Panc1 (cell line): ENCODE measurements at places on chromosomes 5 and 9. TPM values are rescaled to one million over a fixed set of nuclear protein-coding genes. Genes with fewer than 3 reads are reported as not detected.

DNA sequence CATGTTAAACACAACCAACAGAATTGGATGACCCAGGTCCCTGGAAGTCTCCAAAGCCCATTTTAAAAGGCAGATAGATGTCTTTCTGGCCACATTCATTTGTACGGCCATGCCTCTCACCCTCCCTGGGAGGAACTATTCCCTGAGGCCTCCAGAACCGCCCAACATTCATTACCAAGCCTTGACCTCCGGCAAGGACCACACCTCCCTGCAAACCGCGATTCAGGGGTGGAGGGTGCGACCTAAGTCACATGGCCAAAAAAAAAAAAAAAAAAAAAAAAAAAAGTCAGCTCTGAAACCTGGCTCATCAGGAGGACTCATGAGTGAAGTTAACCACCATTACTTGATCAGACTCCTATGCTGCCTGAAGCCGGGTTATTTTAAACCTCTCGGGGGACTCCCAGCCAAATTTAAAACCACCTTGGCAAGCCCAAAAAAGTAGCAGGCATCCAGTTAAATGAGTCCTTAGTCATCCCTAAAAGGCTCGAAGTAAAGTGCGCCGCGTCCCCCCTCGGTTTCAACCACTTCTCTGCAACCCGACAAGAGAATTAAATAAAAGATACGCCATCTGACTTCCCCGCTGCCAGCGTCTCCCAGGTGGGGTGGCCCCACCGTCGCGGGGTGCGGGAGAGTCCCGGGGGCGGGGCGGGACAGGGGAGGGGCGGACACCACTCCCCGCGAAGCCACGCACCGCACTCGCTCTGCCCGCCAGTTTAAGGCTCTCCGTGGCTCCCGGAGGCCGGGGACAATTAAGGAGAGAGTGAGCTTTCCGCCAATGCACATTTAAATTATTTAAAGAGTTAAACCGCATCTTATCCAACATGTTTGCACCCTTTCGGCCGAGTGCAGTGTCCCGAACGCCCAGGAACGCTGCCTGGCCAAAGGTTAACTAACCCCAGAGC lies 2.3 kb downstream of the KLF9 start:
- peak overlapping the region; percentile 71; the same call in 1 of the 2 replicates for H3K27ac ChIP-seq
- peak overlapping the region; percentile 54 for H3K4me3 ChIP-seq
- no peaks in the 10 kb centered on the region for H3K27me3 ChIP-seq
- DNase-seq, result no peak
- 0 out of 2 replicates have a peak, but pooled peaks cover 3% of the 10 kb centered on the region for H3K4me1 ChIP-seq

DNA sequence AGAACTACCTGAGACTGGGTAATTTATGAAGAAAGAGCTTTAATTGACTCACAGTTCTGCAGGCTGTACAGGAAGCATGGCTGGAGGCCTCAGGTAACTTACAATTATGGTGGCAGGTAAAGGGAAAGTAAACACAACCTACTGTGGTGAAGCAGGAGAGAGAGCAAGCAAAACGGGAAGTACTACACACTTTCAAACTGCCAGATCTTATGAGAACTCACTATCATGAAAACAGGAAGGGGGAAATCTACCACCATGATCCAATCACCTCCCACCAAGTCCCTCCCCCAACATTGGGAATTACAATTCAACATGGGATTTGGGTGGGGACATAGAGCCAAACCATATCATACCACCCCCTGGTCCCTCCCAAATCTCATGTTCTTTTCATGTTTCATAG lies 58.7 kb upstream of the GPR151 start:
- H3K27ac ChIP-seq, result no peak overlapping the region
- no peaks in the 10 kb centered on the region for H3K36me3 ChIP-seq
- H3K27me3 ChIP-seq, result no peaks in the 10 kb centered on the region
- H3K4me1 ChIP-seq, result no peaks in the 10 kb centered on the region

DNA sequence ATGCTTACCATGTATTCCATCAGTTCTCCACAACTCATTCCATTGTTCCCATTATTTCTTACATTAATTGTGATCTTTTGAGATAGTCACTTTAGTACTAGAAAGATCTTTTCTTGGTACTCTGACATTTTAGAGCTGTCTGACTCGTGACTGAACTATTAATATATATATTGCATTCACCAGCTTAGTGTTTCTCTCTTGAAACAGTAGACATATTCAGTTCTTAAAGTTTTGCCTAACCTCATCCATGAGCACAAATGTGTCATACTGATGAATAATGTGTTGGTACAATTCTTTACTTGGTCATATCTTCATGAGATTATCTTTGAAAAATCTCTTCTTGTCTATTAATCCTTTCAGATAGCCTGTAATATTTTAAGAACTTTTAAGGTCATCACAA lies 74.3 kb downstream of the NLN start:
- no peak overlapping the region for H3K27ac ChIP-seq
- no peak overlapping the region for H3K4me3 ChIP-seq
- no peak for DNase-seq
- H3K4me1 ChIP-seq, result no peaks in the 10 kb centered on the region
- H3K36me3 ChIP-seq, result no peaks in the 10 kb centered on the region
- no peaks in the 10 kb centered on the region for H3K27me3 ChIP-seq

DNA sequence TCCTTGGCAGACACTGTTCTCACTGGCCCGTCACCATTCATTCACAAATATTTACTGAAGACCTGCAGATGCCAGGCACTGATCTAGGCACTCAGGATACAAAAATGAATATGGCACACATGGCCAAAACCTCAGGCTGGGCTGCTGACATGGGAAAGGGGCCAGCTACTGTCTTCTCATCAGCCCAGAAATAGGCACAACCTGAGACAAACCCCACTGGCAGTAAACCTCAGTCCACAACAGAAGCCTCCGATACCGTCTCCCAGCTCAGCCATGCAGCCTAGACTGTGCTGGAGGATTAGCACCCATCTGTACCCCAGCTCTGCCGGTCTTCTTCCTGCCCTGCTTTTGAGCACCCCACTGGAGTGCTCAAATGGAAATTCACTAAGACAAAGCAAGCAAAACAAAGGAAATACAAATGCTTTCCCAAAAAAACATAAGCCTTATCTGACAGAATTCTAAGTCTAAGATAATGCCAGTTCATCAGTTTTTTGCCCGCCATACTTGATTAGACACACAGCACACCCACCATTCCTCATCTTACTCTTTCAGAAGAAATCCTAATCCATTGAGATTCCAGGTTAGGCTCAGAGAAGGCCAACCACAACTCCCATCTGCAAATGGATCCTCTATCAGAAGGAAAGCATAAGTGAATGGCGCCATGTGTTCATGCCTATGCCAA lies 8.2 kb downstream of the P4HA2 start:
- H3K4me3 ChIP-seq, result no peak overlapping the region
- DNase-seq, result no peak
- H3K4me1 ChIP-seq, result no peaks in the 10 kb centered on the region
- H3K27me3 ChIP-seq, result no peaks in the 10 kb centered on the region
- H3K36me3 ChIP-seq, result no peaks in the 10 kb centered on the region

GRCh38 chr9:7180247-7180646 lies 422.5 kb downstream of the KDM4C start:
- no peaks in the 10 kb centered on the region for H3K27me3 ChIP-seq
- H3K4me3 ChIP-seq, result no peak overlapping the region
- DNase-seq, result no peak
- no peaks in the 10 kb centered on the region for H3K36me3 ChIP-seq
- H3K27ac ChIP-seq, result no peak overlapping the region

- H3K4me3 ChIP-seq, result no peak overlapping the region
- peaks cover 41% of the 10 kb centered on the region for H3K4me1 ChIP-seq
- H3K36me3 ChIP-seq, result no peaks in the 10 kb centered on the region
- no peak for DNase-seq
- H3K27ac ChIP-seq, result peak overlapping the region; percentile 42
Observed at GRCh38 chr5:1118738-1119137, 6.9 kb upstream of the SLC12A7 start.

GRCh38 chr5:132485641-132486317 lies 4.8 kb downstream of the IRF1 start:
- no peak overlapping the region for H3K27ac ChIP-seq
- DNase-seq, result no peak
- no peak overlapping the region for H3K4me3 ChIP-seq
- no peaks in the 10 kb centered on the region for H3K27me3 ChIP-seq
- H3K36me3 ChIP-seq, result peaks cover 6% of the 10 kb centered on the region
- H3K4me1 ChIP-seq, result peaks cover 10% of the 10 kb centered on the region

DNA sequence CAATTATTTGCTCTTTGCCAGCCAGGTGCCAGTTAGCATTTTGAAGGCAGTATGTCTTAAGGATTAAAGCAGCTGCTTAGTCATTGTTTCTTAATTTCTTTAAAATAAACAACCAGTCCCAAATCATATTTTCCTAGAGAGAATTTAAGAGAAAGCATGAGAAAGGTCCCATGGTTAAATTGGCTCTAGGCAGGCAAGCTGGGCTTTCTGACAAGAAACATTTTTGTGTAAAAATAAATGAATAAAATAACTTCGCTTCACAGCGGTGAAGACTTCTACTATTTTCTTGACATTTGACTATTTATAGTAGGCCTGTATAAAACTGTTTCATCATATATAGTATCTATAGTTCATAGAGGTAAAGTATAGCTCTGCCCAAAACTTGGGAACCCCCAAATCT lies 617.7 kb upstream of the C9orf72 start:
- no peak overlapping the region for H3K27ac ChIP-seq
- no peak overlapping the region for H3K4me3 ChIP-seq
- no peak for DNase-seq
- H3K27me3 ChIP-seq, result no peaks in the 10 kb centered on the region
- no peaks in the 10 kb centered on the region for H3K36me3 ChIP-seq

DNA sequence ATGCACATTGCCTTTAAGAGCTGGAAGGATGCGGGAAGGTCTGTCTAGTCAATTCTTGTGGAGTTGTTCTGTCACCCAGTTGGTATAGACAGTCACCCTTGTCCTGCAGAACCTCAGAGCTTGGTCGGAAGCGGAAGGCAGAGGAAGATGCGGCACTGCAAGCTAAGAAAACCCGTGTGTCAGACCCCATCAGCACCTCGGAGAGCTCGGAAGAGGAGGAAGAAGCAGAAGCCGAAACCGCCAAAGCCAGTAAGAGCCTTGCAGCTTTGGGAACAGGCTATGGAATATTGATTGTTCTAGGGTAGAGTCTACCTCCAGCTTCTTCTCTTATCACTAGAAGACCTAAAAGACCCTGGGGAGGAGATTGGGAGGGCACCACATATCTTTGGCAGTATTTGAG lies 6.5 kb downstream of the TCOF1 start:
- no peak for DNase-seq
- H3K4me1 ChIP-seq, result no peaks in the 10 kb centered on the region; the same call in 1 of the 2 replicates
- no peak overlapping the region for H3K27ac ChIP-seq
- H3K4me3 ChIP-seq, result no peak overlapping the region

LECT2 gene
- total RNA-seq, result not detected

SLC27A6 gene
- not detected for total RNA-seq

RAD23B gene
- 114 TPM for total RNA-seq

GABRB2 gene
- not detected for total RNA-seq
